ENCODE measurements at places on chromosomes 11 and 22.

DNA sequence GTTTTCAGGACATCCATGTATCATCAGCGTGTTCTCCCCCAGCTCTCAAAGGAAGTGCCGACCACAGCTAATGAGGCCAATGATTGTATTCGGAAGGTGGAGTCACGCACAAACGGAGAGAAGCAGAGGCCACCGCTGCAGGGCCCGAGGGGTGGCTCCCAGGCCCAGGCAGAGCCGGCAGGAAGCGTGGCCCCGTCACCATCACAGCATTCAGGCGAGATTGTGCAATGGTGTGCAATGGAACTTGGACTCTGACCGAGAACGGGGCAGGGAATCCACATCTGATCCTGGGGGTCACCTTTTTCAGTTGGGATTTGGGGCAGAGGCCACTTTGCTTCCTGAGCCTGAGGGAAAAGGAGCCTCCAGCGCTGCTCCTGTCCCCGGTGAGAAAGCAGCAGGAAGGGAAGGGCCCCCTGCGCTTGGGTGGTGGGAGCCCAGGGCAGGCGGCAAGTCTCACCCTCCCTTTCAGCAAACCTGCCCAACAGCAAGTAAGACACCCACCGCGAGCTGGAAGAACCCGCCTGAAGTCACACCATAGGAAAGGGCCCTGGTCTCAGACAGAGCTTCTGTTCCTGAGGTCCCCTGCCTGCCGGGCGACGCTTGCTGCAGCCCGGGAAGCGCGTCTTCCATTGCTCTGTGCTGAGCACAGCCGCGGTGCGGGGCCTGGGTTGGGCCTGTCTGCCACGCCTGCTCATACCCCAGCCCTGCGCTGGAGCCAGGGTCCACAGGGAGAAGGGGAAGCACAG lies 1430.7 kb downstream of the BRD1 start:
- no peak for DNase-seq

- DNase-seq = no peak
Observed at GRCh38 chr11:116579031-116579653, 193.6 kb downstream of the BUD13 start.

DNA sequence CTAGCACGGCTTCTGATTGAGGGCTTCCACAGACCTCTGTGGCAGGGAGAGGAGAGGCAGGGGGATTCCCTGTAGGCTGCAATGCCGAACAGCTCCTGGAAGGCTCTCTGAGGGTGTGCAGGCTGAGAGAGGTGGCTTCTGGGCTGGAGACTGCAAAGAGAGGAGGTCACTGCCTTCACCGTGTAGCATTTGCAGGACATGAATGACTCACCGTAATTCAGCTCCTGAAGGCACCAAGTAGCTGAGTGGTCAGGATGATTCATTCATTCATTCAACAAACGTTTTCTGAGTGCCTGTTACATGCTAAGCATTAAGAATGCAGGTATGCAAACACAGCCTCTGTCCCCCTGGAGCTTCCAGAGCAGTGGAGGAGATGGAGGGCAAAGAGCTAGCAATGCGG lies 18.0 kb upstream of the EIF3D start:
- DNase-seq = no peak

DNA sequence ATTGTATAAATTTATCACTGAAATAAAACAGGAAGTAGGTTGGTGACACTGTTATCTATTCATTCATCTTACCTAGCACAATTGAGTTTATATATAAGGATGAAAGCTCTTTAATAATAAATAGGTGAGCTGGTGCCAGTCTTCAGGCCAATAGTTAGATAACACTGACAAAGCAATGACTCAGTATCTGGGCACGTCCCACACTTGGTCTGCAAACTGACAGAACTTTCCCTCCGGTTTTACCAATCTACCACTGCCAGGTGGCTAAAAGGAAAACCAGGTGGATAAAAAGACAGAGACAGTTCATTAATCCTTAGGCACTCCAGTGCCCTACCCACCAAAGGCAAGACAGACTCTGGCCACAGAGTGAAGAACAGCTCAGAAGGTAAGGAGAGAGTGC lies 17.6 kb downstream of the DDB1 start:
- DNase-seq = no peak

DNA sequence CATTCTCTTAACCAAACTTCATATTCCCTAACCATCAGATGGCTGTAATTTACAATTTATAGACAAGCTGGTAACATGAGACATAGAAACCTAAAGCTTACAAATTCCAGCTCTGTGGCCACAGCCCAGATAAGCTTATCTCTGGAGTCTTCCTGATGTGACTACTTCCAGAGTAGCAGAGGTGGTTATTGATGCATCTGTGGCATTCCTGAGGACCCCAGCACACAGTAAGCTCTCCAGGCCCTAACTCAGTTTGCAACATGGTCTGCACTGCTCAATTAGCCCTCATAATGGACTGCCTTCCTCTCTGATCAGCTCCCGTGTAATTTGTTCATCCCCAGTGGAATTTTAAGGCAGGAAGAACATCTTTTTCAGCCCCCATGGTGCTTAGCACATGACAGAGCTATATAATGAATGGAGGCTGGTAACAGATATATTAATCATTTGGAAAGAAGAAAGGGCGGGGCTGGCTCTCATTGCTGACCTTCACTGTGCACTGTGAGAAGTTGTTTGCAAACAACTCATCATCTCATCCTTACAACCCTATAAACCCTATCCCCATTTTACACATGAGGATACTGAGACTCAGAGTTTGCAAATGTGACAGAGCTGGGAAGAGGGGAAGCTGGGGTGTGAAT lies 30.1 kb upstream of the KCNJ11 start:
- DNase-seq = no peak

GRCh38 chr11:93784935-93785360 lies 866 bp downstream of the MED17 start:
- DNase-seq = no peak

- DNase-seq = no peak
Observed at GRCh38 chr22:49266561-49267519, 560.8 kb downstream of the BRD1 start.

DNA sequence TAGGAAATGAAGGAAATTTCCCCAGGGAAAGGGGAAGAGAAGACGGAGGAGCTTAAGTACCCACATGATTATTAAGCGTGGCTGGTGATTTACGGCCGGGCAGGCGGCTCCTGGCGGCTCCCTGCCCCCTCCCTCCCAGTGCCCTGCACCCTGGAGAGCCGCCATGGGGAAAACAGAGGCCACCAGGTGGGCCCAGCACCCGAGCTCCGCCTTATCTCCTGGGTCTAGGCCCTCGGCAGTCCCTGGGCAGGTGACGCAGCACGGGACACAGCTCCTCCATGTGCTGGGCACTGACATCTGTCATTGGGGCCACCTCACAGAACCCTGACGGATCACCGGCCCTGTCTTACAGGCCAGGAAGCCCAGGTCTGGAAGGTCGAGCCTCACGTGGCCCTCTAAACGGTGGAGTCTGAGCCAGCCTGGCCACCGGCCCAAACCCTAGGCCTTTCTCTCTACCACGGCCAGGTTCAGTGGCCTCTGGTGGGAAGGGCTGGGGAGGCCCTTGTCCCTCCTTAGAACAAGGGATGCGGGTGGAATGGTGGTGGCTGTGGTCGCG lies 60.2 kb upstream of the PPARA start:
- DNase-seq = no peak

GRCh38 chr11:13104619-13105236 lies 95.6 kb downstream of the RASSF10 start:
- no peak for DNase-seq

Measured in T-helper 9 cell (primary cell).